Activated naive CD4-positive, alpha-beta T cell treated with Interleukin-2 at 50 U/mL for 16 hours (primary cell): ENCODE measurements at places on chromosomes 7 and 10.

DNA sequence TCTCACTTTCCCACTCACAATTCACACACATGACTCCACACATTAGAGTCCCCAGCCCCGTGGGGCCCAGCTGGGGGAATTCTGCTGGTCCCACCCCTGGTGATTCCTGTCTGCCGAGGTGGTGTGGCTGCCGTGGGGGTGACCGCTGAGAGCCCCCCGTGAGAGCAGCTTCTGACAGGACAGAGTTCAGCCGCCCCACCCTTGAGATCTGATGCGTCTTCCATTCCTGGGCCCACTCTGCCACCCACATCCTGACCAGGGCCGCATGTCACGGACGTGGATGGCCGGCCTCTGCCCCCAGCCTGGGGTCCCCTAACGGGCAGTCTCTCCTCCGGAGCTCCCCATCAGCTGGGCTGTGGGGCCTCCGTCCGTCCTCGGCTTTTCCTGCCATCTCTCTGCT is 240.1 kb upstream of the PITRM1 start:
- DNase-seq = no peak

DNA sequence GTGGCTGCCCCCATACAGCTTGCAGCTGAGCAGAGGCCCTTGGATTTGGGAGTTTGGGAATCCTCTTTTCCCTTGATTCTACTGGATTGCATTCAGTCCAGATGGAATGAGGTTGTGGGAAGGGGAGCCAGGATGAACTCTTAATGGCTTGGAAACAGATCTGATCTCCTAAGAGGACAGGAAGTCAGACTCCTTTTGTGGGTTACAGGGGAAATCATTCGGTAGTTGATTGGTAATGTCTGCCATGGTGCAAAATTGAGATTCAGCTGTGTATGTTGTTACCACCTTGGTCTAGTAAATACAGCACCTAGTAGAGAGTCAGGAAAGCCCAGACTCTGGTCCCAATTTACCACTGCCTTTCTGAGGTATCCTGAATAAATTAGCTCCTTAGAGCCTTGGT is 144.2 kb upstream of the TNRC18 start:
- no peak for DNase-seq

DNA sequence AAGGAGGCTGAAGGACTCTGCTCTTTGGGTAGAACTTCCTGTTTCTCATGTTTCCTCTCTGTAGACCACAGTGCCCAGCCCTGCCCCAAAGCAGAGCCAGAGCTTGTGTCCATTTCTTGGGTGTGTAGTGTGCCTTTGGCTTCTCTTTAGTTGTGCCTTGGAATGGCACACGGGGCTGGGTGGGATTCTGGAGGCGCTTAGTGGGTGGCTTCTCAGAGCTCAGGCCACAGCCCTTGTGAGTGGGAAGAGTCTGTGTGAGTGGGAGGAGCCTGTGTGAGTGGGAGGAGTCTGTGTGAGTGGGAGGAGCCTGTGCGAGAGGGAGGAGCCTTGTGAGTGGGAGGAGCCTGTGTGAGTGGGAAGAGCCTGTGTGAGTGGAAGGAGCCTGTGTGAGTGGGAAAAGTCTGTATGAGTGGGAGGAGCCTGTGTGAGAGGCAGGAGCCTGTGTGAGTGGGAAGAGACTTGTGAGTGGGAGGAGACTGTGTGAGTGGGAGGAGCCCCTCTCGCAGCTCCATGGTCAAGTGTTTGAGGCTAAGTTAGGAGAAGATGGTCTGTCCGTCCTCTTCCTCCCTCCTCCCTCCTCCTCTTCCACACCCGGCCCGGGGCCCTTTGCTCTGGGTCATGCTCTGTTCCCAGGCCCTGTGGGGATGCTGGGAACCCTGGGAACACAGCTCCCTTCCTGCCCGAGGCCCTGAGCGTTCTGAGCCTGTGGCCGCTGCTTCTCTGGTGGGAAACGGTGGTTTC is 153.0 kb downstream of the GRK5 start:
- peak; percentile 5 for DNase-seq

GRCh38 chr10:43774234-43774769 is 125.6 kb upstream of the ZNF32 start:
- no peak for DNase-seq

GRCh38 chr7:87231711-87232110 is 12.2 kb upstream of the TMEM243 start:
- DNase-seq = no peak

- no peak for DNase-seq
Measured at GRCh38 chr7:42340436-42340835, 103.4 kb upstream of the GLI3 start.

GRCh38 chr7:39394105-39394680 is 172.0 kb upstream of the YAE1 start:
- DNase-seq = no peak

DNA sequence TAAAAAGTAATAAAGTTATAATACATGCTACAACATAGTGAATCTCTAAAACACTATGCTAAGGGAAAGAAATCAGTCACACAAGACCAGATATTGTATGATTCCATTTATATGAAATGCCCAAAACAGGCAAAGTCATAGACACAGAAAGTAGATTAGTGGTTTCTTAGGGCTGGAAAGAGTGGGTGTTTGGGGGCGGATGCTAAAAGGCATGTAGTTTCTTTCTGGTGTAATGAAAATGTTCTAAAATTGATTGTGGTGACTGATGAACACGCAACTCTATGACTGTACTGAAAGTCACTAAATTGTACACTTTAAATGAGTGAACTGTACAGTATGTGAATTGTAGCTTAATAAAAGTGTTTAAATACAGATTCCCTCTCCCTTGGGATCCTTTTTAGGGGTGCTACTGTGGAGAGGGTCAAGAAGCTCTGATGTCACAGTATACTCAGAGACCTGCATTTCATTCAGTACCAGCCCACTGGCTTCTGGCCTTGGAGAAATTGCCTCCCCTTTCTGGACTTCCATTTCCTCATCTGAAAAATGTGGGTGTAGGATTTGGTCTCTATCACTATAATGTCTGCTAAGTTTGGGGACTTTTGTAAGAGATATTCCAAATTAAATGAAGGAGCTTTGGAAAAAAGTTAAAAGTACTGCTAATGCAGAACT is 46.4 kb downstream of the AOAH start:
- peak; percentile 82 for DNase-seq

DNA sequence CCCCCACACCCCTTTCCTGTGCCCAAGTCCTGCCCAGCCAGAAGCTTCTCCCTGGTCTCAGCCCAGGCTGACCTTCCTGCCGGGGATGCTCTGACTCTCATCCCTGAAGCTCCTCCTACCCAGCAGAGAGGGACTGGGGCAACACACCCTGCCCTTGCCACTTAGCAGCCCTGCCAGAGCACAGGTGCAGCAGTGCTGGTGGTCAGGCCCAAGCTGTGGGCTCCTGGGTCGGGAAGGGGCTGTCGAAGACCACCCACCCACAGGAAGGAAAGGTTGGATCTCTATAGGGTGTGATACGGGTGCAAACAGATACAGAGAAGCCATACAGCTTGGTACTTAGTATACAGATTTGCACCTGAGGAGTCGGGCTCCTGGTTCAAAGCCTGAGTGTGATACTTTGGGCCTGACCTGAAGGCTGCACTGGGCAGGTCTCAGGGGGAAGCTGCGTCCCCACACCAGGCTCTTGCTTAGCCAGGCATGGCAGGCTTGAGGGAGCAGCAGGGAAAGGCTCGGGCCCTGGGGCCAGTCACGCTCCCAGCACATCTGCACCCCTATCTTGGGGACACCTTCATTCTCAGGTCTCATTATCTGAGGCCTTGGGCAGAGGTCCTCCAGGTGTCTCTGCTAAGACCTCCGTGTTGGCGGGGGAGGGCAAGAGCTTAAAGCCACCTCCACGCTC is 47.3 kb downstream of the TCERG1L start:
- no peak for DNase-seq

GRCh38 chr7:157013101-157013500 is 2.6 kb upstream of the MNX1 start:
- DNase-seq = no peak

DNA sequence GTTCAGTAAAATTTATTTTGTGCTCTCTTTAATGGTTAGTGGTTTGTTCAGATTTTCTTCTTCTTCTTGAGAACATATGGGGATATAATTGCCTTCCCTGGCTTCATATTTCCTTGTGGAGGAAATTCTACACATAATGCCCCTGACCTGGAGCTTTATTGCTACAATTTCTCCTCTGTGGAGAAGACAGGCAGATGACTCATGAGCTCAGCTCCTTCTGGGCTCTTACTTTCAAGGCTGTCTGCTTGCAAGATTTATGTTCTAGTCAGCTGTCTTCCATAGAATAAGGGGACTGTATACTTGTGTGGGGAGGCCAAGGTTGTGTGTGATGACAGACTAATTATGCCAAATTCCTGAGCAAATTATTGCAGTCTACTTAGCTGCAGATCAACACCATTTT is 1.6 kb downstream of the LRRD1 start:
- DNase-seq = no peak

DNA sequence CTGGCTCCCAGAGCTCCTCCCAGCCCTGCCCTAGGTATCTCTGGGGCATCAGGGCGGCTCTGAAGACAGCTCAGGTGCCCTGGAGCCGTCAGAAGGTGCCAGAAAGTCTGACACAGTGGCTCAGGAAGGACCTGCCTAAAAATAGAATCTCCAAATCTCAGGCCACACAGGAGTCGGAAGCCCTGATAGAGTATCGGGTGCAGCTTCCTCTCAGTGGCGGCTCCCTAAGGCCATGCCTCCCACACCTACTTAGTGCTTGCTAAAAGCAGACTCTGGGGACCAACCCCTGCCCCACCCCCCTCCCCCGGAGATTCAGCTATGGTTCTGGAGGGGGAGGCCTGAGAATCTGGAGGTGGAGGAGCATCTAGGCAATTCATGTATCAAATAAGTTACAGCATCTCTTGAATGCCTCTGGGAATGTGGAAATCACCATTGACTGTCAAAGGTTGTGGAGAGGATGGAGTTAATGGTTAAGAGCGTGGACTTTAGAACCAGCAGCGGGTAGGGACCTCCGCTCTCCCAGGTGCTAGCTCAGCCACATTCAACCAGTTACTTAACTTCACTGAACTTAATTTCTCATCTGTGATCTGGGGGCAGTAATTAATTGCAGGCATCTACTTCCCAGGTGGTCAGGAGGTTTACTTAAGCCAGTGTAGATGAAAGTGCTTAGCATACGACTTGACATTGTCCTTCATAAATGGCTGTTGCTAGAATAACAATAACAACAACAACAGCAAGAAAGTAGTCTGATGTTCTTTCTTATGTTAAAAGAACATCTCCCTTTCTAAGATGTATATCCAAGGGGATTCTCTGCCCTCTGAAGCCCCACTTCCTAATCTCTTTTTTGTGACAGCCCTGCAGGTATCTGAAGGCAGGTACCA is 38.6 kb upstream of the MXI1 start:
- peak; percentile 10 for DNase-seq

DNA sequence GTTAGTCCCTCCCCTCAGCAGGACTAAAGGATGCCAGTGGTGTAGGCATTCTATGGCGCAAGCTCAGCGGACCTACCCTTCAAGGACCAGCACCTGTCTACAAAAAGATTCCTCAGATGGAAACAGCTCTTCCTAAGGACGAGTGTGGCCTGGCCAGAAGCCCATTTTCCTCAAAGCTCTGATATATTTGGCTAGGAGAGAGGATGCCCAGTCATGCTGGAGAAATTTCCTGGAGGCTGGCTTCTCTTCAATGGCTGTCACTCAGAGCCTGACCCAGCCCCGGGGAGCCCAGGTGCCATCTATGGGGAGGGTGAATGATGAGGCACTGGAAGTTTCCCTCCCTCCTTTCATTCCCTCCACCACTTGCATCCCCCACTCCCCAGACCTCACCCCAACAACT is 111.5 kb downstream of the PLXNA4 start:
- no peak for DNase-seq

GRCh38 chr10:112366992-112367391 is 6.9 kb upstream of the ACSL5 start:
- no peak for DNase-seq

GRCh38 chr7:46707973-46708372 is 786.9 kb upstream of the IGFBP3 start:
- DNase-seq = no peak

DNA sequence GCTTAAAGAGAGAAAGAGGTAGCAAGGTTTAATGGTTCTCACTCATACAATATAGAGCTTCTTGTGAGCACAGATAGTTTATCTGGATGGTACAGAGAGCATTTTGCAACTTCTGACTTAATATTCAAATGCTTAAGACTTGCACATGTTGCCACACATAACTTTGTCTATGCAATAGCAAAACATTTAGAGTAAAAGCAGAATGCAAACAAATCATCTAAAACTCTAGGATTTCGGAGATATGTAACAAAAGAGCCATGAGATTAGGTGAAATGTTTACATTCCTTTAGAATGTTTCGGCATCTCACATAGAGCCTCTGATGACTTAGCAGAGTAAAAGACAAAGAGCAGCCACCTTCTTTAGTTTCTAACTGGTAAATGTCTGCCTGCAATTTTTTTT is 717.1 kb upstream of the LRRN3 start:
- no peak for DNase-seq

- no peak for DNase-seq
Measured at GRCh38 chr7:159141167-159141566, 3.5 kb downstream of the VIPR2 start.

DNA sequence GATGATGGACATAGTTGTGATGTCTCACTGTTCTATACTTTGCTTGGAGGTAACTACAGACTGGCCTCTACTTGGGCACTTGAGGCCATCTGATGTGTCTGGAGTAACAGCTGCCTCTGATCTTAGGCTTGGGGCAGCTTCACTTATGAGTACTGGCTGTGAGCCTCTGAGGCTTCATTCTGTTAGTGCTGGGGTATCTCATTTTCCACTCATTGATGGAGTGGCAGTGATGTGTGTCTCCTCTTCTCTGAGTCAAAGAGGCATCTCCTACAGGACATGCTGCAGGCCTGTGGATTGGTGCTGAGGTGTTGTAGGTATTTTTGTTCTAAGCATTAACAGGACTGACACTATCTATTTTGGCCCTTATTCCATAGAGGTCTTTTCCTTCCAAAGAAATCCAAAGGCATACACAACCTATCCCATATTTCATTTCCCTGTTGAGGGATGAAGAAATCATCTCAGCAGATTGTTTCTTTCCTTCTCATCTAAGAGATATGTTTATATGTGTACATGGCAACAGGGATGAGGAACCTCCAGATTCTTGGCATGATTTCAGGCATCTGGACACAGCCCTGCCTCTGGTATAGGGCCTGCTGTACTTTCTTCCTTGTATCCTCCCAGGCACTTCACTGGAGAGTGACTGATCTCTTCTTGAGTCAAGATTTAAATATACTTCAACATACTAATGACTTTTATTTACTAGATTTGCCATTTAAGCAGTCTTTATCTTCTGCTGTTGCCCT is 65.7 kb upstream of the NOBOX start:
- DNase-seq = no peak

GRCh38 chr10:48390933-48391845 is 84.7 kb downstream of the MAPK8 start:
- DNase-seq = no peak
